ENCODE measurements at places on chromosomes 3 and 15.

DNA sequence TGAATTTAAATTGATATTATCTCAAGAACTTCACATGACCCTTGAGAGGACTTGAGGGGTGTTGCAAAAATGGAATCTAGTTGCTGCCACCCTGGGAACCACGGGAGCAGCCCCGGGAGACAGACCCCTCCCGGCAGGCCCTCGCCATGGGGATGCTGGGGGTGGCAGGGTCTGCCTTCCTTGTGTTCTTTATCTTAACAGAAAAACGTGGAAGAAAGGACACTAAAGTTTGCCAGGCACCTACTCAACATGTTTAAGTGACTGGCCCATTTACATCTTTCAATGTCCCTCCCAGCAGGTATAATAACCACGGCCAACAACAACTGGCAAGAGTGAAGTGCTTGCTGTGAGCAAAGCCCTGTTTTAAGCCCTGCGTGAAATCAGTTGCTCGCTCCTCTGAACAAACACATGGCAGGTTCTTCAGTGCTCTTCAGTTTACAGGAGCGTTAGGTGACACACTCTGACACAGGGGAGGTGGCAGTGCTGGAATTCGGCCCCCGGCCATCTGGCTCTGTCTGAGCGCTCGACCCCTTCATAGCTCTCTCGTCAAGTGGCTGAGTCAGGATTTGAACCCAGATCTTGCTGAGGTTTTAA is 112.5 kb downstream of the ASB7 start:
- no peak for DNase-seq

DNA sequence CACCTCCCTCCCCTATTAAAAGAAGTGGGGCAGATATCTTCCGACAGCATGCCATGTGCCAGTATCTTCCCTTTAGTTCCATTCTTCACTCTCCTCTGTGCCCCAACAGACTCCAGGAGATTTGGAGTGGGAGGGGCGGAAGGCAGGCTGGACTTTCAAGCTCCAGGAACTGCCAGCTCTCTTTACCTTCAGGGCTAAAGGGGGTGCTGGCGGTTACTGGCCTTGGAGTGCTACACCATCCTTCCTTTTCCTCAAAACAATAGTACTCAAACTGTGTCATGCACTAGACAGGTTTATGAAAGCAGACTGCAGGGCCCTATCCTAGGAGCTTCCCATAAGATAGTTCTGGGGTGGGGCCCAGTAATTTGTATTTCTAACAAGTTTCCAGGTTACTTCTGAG is 6.0 kb downstream of the LINS1 start:
- no peak for DNase-seq

GRCh38 chr15:43134157-43134635 is 810 bp downstream of the TMEM62 start:
- no peak for DNase-seq

- DNase-seq: no peak
Observed at GRCh38 chr3:100210772-100211135, 50.0 kb upstream of the TBC1D23 start.

DNA sequence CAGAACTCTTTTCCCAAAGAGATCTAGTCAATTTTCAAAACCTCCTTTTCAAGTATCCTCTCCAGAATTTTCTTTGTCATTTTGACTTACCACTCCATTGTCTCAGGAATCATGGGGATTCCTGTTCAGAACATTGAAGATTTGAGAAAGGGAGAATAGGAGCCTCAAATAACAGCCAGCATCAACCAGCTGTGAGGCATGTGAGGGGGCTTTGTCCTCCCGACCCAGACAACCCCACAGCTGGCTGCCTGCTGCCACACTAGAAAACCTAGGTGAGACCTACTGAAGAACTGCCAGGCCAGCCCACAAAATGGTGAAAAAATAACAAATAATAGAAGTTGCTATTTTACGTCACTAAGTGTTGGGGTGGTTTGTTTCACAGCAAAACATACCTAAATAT is 5.9 kb upstream of the ARHGEF26 start:
- DNase-seq: no peak
